Stimulated activated CD8-positive, alpha-beta memory T cell treated with anti-CD3 and anti-CD28 coated beads, Interleukin-4, amount 100 ng/mL, for 4 hours (primary cell): ENCODE measurements at places on chromosomes 5 and 9.

DNA sequence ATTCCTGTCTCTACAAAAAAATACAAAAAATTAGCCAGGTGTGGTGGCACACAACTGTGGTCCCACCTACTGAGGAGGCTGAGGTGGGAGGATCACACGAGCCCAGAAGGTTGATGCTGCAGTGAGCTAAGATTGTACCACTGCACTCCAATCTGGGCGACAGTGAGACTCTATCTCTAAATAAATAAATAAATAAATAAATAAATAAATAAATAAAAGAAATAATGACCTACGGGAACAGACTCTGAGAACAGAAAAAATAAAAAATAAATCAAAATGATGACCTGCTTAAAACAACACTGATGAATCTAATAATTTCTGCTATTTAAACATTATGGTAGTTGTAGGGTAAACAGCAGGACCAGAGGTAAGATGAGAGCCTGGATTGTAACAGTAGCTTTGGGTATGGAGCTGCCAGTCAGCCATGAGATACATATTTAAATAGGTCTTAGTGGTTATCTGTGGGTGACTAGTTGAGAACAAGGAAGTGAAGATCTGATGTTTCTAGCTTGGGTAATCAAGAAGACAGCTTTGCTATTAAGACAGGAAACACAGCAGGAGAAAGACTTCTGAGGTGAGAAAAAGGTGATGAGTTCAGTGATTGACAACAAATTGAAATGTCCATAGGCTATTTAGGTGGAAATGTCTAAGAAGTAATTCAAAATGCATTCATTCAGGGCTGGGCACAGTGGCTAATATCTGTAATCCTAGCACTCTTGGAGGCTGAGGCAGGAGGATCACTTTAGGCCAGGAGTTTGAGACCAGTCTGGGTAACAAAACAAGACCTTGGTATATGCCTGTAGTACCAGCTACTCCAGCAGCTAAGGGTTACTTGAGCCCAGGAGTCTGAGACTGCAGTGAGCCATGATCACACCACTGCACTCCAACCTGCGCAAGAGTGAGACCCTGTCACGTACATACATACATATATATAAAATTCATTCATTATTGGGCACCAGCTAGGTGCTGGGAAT, 11.0 kb downstream of the RNF145 start:
- DNase-seq, result no peak

GRCh38 chr9:36470643-36471290, 70.7 kb upstream of the RNF38 start:
- DNase-seq, result peak; percentile 39

DNA sequence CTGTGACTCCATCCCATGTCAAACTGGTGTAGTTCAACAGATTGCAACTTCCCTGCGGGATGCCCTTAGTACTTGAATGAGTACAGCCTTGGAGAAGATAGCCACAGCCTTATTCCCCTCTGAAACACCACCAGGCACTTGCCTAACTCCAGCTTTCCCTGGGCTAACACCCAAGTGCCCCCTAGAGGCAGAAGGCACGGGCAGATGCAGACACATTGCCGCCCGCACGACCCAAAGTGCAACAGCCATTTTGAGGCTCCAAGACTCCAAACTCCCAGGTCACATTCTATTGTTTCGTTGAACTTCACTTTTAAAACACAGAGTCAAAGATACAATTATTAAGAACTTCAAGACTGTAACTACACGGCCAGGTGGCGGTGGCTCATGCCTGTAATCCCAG, 163.6 kb upstream of the CDH6 start:
- DNase-seq, result no peak

DNA sequence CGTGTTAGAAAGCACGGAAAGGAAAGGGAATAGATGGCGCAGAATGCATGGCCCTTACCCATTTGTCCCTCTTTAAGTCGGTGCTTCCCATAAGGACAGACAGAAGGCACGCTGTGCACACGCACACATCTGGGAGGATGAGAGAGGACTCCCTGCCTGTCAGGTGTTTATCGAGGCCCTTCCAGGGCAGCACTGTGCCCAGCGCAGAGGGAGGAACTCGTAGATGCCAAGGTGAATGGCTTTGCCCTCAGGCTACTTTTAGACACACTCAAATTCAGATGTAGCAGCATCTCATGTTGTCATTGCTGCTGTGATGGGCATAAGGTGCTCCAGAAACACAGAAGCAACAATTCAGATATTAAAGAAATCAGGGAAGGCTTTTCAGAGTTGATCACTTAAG, 70.2 kb upstream of the CTSL start:
- DNase-seq, result no peak

DNA sequence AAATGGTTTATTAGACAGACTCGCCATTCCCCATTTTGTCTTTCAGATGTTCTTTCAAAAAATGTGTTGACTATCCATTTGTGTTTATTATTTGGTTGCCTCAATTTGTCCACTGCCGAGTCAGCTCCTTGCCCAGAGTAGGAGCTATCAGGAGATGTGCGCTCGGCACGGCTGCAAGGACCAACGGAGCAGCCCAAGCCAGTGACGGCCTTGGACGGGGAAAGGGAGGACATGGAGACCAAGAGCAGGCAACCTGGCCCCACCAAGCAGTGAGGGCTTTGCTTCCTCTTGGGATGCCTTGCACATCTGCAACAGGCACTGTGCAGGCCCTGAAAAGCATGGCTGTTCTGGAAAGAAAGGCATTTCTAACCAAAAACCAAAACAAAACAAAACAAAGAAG, 69.8 kb downstream of the DEPDC1B start:
- no peak for DNase-seq
